ENCODE measurements at places on chromosomes 16 and 17.

DNA sequence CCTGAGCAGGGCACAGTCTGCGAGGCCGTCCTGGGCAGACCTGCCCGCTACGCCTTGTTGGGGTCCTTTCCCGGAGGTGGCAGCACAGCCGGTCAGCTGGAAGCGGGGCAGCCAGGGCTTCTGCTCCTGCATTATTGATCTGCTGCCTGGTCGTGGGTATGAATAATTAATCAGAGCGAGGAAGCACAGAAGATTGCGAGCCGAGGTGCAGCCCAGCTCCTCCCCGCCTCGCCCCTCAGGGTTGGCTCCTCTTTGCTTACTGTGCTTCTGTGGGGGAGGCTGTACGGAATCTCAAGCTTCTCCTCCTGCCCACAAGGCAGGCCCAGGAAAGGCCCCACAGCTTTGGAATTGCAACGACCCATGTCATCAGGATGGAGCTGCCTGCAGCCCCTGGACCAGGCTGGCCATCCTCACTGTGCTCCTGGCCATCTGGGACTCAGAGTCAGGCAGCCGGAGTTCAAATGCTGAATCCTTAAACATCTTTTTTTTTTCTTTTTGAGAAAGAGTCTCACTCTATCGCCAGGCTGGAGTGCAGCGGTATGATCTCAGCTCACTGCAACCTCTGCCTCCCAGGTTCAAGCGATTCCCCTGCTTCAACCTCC, 25.6 kb downstream of the TRARG1 start:
- DNase-seq = no peak

- no peak for DNase-seq
These were observed 12.8 kb downstream of the SLC7A6OS start for GRCh38 chr16:68297908-68298307.

DNA sequence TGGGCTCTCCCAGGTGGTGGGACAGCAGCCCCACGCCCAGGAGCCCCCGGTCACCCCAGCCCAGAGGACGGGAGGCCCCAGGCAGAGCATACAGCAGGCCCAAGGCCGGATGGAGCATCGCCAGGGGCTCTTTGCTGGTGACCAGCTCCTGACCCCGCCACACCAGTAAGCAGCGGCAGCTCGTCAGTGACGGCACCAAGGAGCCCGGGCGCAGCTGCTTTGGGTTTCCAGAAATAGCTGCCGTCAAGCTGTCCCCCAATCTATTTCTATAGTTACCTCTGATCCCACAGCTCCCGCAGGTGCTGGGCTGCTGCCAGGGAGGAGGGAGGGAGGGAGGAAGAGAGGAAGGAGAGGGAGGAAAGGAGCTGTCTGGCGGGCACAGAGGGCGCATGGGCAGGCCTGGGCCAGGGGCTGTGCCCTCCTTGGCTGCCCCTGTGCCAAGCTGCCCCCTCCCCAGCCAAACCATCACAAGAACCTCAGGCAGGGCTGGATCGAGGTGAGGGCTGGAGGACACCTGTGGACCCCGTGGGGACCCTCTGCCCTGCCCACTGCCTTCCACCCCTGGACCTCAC, 10.8 kb upstream of the RASD1 start:
- DNase-seq = no peak

GRCh38 chr16:4257646-4258556, 14.9 kb downstream of the TFAP4 start:
- DNase-seq = no peak

GRCh38 chr16:200388-200787, 20.1 kb downstream of the HBQ1 start:
- no peak for DNase-seq

DNA sequence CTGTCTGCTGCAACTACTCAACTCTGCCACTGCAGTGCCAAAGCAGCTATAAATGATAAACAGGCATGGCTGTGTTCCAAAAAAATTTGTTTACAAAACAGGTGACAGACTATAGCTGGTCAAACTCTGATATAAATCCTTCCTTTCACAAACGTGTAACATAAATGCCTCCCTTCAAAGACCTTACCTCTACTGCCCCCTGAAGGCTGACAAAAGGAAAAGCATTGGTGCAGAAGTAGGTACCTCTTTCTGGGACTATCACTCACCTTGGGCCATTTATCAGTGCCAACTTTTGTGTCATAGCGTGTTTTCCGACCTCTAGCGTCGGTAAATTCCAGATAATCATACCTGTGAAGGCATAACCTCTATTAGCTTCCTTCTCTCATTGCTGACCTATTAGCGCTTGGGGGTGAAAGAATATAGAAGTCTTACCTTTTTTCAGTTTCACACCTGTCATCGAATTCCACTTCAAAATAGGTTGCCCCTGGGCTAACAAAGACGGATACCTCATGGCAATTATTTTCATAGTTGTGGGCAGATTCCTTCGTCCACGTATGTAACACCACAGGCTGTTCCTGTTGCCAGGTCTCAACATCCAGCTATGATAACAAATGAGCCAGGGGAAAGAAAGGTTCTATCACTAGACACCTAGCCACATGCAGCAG, 67.9 kb downstream of the ZZEF1 start:
- DNase-seq = peak; percentile 14

DNA sequence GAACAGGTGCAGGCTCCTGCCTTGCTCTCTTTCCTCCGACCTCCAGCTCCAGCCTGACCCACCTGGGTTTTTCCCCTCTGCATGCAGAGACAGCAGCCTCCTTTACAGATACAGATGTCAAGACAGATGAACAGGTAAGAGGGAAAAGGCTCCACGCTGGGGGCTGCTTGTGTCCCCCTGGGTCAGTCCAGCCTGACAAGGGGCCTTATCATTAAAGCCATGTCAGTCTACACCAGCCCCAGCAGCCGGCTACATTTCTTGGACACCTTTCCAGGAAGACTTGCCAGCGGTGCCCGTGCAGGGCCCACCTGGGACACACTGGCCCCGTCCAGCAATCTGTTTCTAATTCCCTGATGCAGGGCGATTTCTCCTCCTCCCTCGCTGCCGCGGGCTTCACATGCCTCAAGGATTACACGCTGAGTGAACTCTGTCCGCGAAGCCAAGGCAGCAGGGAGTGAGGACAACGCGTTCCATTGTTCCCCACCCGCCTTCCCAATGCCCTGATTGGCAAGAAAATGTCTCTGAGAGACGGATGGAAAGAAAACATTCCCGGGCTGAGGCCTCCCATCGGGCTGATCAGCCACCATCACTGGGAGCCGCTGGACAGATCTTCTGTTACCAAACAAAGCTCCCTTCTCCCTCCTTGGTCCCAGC, 184.7 kb downstream of the C16orf95 start:
- DNase-seq = no peak

- no peak for DNase-seq
These were observed 5.5 kb upstream of the DHRS11 start for GRCh38 chr17:36586138-36586537.

- no peak for DNase-seq
These were observed 40.2 kb upstream of the MAF start for GRCh38 chr16:79640513-79641360.

DNA sequence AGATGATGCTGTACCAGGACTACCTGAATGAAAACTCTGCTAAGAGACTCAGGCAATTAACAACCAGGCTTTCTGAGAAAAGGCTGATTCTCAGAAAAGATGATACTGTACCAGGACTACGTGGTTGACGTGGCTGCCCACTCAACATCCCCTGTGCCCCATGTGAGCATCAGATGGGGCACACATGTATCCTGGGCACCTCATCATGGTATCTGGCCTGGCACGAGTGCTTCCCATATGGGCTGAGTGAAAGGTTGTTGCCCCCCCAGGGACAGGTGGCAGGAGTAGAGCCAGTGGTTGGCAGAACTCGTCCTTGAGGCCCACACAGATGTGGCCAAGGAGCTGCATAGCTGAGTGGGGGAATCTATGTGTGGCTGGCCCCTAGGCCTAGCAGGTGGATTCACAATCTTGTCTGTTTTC, 3.5 kb upstream of the CES4A start:
- DNase-seq = no peak

GRCh38 chr16:66315210-66315825, 51.2 kb upstream of the CDH5 start:
- peak; percentile 63 for DNase-seq

- no peak for DNase-seq
These were observed at the start of gene GDPD3 for GRCh38 chr16:30113031-30113710. Gene GDPD3 (minus strand): TSS chr16:30113537. CDS start chr16:30113478, 59 bp downstream.

GRCh38 chr17:82917699-82918345, 78.0 kb upstream of the ZNF750 start:
- no peak for DNase-seq

DNA sequence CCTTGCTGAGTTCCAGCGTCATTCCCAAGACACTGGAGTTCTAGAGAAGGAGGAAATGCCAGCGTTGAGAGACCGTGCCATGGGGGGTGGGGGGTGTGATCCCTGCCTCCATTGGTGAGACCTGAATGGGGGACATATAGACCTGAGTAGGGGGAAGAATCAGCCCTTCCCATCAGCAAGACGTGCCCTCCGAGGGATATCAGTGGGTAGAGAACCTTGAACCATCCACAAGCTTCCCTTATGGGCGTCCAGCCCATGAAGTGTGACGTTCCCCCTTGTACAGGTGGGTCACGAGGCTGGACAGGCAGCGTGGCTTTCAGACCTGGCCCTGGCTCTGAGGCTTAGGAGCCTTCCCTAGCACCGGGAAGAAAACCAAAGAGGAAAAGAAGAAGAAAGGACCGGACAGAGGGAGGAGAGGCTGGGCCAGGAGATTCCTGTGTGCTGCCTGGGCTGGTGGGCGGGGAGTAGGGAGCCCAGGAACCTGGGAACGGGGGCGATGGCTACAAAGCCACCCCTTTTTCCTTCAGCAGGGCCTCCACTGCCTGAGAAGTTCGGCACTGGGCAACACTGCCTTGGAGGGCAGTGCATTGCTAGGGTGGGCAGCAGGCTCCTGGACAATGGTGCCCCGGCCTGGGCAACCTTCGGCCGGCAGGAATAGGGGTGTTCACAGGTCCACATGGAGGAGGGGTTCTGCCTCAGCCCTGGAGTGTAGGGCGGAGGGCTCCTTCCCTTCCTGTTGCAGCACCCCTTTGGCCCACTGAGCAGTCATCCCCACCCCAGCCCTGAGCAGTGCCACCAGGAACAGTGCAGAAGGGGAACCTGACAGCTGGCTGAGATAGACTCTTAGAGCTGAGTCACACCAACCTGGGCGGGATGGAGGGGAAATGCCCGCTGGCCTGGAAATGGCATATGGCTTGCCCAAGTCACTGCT, 7.2 kb downstream of the RAB11FIP4 start:
- DNase-seq = no peak

- no peak for DNase-seq
These were observed 96.1 kb downstream of the ZNF778 start for GRCh38 chr16:89313583-89313982.

GRCh38 chr16:86088287-86088686, 189.3 kb downstream of the IRF8 start:
- no peak for DNase-seq

GRCh38 chr17:49353607-49354006, 8.4 kb downstream of the ZNF652 start:
- DNase-seq = no peak

DNA sequence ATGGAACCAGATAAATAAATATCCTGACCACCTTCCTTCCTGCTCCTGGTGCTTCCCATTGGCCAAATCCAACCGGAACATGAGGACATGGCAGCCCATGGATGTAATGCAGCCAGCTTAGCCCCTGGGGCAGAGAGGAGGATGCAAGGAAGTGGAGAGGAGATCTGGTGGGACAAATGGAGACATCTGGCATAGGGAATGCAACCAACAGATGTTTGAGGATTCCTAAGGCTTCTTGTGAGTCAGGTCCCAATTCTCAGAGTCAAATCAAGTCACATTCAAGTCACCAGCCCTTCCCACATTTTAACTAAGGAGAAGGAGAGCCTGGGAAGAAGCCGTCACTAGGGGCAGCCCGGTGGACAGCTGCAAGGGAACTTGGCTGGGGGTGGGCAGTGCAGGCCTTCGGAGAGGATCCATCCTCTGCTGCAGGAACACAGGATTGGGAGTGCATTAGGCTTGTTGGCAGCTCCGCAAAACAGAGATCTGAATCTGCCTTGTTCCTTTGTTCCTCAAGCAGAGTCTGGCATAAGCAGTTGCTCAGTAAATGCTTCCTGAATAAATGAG, 62.8 kb upstream of the HS3ST2 start:
- no peak for DNase-seq

- DNase-seq = no peak
These were observed 110.3 kb upstream of the RBL2 start for GRCh38 chr16:53323924-53324323.

- no peak for DNase-seq
These were observed 317.4 kb downstream of the SNX29 start for GRCh38 chr16:12293913-12294312.

GRCh38 chr17:57425431-57425830, 169.1 kb downstream of the MSI2 start:
- DNase-seq = peak; percentile 89

- DNase-seq = no peak
These were observed 29.4 kb upstream of the BAHCC1 start for GRCh38 chr17:81365601-81366585.

DNA sequence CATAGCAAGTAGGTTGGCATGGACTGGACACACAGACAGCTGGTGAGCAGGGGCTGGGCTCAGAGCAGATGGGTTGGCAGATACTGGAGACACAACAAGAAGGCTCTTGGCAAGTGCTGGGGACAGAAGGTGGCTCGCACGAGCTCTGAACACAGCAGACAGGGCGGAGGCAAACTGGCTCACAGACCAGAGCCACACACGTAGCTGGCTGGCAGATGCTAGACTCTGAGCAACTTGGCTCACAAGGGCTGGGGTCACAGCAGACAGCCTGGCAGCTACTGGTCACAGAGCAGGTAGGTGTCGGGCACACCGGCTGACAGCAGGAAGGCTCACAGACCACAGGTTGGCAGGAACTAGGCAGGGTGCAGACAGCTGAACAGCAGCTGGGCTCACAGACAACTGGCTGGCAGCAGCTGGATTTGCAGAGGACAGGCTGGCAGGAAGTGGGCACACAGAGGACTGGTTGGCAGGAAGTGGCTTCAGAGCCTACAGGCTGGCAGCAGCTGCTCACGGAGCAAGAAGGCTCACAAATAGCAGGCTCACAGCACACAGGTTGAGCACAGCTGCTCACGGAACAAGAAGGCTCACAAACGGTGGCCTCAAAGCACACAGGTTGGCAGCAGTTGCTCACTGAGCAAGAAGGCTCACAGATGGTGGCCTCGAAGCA, 725 bp downstream of the KRTAP16-1 start:
- DNase-seq = no peak

DNA sequence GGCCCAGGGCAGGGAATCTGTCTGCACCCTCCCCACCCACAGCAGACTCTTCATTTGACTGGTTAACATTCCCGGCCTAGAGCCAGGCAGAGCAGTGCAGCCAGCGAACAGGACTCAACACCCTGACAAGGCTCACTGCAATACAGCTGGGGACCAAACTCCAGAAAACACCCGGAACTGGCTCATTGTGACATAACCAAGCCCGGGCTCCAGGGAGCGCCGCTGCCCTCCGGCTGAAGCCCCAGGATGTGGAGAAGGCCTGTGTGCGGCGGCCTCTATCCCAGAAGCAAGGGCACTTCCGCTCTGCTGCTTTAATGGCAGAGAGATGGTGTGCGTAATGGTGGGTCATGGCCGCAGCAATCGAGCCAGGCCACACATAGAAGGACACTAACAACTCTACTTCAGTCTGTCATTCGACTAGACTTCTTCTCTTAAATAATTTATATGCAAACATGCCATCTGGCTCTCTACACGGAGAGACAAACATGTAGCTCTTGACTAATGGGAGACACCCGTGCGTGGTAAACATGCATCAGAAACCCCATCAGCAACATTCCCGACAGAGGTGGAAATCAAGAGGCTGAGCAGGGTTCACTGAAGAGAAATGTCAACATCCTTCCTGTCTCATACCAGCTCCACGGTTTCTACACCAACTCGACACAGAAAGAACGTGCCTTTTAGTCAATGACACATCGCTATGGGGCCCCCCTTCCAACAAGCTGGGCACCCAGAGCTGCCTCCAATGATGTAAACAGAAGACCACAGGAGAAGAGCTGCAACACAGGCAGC, 18.0 kb downstream of the KLHDC4 start:
- no peak for DNase-seq

- DNase-seq = no peak
These were observed 18.9 kb upstream of the GINS2 start for GRCh38 chr16:85707528-85708095.
